ENCODE measurements at places on chromosomes 13 and 19.

GRCh38 chr19:18097993-18098890 lies 664 bp downstream of the MAST3 start:
- DNase-seq, result no peak

DNA sequence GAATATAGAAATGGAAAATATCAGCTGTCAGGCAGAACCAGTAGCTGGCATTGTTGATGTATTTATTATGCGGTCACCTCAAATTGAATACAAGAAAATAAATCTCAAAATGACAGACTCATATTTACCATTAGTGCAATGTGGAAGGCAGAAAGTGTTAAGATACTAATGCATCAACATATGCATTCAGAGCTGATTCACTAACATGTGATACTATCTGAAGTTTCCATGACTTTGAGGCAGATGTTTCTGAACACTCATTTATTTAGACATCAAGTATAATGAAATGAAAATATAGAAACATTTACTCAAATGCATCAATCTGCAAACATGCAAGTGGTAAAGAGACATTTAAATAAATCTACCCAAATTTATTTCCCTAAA lies 474.2 kb upstream of the SLC10A2 start:
- no peak for DNase-seq

DNA sequence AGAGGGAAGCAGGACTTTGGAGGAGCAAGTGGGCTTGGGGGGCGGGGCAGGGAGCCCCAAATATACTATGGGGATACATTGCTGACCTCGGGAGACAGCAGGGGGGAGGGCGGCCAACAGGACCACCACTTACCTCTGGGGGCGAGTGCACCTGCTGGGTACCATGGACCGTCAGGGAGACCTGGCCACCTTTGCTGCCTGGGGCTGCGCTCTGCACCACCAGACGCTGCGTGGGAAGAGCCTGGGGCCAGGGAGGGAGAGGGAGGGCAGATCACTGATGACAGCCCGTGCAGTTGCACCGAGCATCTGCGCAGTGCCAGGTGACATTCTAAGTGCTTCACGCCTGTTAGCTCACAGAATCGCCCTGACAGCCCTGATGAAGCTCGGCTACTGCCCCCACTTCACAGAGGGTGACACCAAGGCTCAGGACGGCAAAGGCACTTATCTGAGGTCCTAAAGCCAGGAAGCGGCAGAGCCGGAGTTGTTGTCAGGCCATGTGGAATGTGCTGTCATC lies 24.1 kb downstream of the RFX1 start:
- DNase-seq, result no peak

DNA sequence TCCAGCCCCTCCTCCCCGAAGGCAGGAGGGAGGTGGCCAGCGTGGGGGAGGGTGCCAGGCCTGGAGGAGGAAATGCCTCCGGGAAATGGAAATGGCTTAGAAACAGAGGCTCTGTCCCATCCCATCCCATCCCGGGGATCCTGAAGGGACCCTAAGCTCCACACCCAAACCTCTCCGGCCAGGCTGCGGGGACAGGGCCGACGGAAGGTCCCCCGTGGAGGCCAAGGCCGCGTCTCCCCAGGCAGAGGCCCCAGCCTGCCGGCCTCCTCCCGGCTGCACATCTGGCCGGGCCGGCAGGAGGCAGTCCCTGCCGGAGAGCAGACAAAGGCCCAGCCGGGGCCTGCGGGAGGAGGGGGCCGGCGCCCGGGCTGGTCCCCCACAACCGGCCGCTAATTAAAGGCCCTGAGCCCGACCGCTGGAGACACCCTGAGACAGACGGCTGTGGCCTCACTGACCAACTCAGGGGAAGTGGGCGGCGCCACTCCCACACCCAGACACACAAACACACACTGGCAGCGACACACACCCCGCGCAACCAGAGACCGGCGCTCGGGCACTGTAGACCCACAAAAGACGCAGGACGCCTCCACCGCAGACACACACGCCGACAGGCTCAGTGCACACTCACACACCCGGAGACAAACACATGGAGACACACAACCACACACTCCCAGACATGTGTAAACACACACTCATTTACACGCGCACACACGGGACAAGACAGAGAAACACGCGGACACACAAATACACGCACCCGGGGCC lies 1.1 kb downstream of the ADAMTS10 start:
- DNase-seq, result no peak

DNA sequence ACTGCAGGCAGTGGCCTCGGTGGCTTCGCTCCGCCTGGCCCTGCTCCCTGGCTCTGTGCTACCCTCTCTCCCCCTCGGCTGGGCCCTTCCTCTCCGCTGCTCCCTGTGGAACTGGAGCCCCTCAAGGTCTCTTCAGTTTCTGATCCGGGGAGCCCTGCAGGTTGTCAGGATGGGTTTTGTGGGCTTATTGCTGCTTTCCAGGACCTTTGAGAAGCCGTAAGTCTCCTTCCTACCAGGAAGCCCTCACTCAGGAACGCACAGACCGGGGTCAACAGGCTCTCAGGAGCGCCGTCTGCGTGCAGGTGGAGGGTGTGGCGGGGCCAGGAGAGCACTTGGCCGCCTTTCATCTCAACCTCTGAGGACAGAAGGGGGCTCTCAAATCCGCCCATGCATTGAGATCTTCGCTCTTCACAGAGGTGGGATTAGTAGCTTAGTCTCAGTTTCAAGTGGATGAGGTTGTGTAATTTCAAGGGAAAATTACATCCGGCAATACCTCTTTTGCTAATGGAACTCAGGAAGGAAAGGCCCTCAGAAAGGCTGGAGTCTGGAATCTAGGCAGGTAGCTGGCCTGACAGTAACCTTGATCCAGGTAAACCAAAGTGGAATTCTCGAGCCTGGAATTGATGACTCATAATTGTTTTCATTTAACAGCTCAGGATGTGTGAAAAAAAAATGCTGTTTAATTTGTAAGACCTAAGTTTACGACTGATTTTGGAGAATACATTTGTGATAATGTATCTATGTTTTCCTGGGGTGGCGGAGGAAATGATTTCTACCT lies 102.0 kb downstream of the ATP11A start:
- no peak for DNase-seq

DNA sequence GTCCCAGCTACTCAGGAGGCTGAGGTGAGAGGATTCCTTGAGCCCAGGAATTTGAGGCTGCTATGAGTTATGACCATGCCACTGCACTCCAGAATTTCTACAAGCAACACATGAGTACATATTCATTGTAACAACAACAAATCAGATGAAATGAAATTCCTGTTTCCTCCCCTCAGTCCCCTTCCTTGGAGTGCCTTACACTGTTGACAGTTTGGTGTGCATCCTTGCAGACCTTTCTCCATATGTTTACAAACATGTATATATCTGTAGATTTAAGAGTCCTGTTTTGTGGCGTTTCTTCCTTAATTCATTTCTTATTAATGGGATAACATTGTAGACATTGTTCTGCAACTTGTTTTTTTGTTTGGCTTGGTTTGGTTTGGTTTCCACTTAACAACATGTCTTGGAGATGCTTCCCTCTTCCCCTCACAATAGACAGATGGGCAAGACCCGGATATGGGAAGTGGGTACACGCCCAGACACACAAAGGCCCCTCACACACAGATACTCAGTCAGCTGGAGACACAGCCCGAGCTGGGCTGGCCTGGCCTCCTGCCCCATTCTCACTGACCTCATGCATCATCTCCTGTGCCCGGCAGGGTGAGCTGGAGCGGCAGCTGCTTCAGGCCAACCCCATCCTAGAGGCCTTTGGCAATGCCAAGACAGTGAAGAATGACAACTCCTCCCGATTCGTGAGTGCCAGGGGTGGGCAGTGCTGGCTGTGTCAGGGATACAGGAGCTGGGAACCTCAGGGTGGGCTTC lies 21.7 kb downstream of the MYH14 start:
- DNase-seq, result no peak

DNA sequence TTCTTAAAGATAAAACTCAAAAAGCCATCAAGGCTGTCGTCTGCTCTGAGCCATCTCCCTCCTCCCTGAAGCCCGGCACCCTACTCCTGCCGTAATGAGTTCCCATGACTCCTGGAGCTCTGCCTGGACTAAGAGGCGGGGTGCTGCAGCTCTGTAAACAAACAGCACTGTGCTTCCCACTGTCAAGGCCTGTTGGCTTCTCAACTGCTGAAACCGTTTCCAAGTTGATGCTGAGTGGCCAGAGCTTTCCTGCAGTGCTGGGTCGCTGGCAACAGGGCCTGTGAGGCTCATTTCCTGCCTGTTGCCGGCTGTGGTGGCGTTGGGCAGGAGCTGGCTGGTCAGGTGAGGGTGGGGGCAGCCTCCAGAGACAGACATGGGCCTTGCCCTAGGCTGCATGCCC lies 26.7 kb upstream of the ISYNA1 start:
- no peak for DNase-seq

- DNase-seq, result no peak
These were observed 12.7 kb upstream of the HNRNPL start for GRCh38 chr19:38862321-38863059.

All from stimulated activated CD8-positive, alpha-beta memory T cell treated with anti-CD3 and anti-CD28 coated beads, Interleukin-7, amount 100 ng/mL, for 4 hours (primary cell).